ENCODE measurements at places on chromosomes 6 and 20.

DNA sequence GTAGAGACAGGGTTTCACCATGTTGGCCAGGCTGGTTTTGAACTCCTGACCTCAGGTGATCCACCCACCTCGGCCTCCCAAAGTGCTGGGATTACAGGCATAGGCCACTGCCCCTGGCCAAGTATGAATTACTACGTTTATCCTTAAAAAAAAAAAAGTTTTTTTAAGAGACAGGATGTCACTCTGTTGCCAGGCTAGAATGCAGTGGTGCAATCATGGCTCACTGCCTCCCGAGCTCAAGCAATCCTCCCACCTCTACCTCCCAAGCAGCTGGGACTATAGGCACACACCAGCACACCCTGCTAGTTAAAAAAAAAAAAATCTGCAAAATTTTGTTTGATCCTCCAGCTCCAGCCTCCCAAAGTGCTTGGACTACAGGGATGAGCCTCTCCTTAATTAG is 23.1 kb downstream of the IYD start:
- no peak for DNase-seq

DNA sequence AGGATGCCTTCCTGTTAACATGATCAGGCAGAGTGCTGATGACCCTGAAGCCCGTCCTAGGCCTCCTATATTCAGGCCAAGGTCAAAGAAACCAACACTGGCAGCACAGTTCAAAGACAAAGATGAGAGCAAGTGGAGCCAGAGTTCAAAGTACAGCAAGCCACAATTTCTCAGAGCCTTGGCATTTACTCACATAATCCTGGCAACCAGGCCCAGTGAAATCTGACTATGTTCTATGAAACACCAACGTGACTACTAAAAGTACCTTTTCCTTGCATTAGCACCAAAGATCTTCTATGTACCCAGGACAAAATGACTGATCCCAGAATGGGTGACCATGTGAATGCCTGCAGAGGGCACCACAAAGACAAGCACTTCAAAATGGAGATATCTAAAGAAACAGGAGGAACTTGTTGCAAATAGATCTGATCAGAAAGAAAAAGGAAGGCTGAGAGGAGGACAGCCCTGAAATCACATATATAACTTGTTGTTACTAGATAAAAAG is 3.9 kb downstream of the NFS1 start:
- DNase-seq: no peak

GRCh38 chr20:13337090-13337784 is 116.2 kb downstream of the ISM1 start:
- no peak for DNase-seq

GRCh38 chr20:15807271-15807670 is 766.0 kb downstream of the KIF16B start:
- DNase-seq: no peak

GRCh38 chr20:23049201-23050075 is at the start of gene THBD:
Gene THBD, minus strand, starts transcription at chr20:23049672. Its CDS starts 168 bp downstream, at chr20:23049504.
- DNase-seq: no peak

DNA sequence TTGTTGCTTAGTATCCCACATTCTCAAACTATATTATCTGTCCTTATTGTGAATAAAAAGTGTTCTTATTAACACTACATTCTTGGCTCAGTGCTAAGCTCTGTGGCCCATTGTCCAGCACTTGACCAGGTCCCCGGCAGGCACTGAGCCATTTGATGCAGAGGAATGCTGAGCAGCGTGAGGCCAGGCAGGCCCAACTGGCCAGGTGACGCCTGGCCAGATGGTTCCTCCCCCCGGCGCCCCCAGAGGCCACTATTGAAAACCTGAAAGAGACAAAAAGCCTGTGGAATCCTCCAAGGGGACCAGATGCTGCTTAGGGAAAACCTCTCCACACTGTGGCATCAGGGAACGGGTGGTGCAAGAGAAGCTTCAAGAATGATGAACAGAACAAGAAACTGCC is 597.5 kb upstream of the JAG1 start:
- no peak for DNase-seq

DNA sequence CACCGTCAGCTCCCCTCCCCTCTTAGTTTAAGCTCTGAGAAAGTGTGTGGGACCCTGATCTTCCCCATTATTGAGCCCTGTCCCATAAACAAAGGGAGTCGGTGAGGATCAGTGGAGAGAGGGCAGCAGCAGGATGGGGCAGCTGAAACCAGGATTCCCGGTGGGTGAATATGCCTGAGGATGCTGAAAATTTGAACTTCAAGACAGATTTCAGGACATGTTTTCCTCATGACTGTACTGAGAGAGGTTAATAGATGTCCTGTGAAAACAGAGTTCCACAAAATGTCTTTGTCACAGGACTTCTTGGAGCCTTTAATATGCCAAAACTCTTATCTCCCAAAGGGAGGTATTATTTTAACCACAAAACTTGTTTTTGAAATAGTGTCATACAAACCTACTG is 53.5 kb upstream of the SLC22A16 start:
- no peak for DNase-seq

DNA sequence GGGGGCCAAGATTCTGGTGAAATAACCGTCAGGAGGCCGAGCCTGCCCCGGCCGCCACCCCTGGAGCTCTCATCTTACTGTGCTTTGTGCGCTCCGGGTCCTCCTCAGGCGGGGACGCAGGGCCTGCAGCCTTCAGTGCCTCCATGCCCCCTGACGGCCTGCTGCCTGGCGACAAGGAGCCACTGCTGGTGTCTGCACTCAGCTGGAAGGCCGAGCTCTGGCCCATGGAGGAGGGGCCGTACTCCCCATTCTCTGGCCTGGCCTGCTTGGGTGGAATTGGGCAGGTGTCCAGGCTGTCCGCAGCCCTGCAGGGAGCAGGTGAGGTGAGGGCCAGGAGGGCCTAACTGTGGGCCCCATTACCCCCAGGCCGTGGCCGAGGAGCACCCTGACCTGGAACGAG is 5.3 kb downstream of the ZNF512B start:
- no peak for DNase-seq

DNA sequence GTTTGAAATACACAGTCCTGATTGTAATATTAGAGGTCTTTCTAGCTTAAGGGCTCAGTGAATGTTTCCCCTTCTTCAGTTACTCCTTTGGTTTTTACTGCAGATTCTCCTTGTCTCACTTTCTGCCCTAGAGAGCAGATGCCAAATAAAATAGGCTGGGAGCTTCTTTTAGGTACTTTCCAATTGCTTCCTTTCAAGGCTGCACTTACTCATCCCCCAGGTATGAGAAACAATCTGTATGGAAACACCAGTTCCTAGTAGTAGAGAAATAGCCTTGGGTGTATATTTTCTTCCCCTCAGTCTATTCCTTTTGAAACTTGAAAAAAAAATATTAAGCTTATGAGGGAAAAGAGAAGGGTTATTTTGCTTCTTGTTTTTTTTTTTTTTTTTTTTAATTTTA is 139.7 kb downstream of the PAK5 start:
- DNase-seq: no peak

DNA sequence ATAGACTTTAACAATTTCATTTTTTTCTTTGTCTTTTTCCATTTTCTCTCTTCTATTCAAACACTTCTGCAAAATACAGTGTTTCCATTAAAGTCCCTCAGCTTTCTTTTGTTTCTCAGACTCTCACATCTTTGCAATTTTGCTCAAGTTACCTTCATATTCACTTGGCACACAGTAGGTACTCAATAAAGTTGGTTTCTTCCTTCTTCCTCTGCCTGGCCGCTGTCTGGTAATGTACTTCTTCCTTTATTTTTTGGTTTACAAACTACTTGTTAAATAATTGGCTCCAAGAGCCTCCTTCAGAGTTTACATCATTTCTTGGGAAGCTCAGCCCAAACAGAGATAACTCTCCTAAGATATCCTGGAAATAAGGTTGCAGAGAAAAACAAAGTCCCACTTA is 81.1 kb downstream of the GJA10 start:
- DNase-seq: no peak

GRCh38 chr6:20732896-20733295 is 198.6 kb downstream of the CDKAL1 start:
- DNase-seq: no peak

Measured in cortex of kidney (tissue), 1 donor.